ENCODE measurements at places on chromosomes 13 and 19.
A peak's percentile ranks its signal among the peaks of the same experiment; 100 is the strongest.

DNA sequence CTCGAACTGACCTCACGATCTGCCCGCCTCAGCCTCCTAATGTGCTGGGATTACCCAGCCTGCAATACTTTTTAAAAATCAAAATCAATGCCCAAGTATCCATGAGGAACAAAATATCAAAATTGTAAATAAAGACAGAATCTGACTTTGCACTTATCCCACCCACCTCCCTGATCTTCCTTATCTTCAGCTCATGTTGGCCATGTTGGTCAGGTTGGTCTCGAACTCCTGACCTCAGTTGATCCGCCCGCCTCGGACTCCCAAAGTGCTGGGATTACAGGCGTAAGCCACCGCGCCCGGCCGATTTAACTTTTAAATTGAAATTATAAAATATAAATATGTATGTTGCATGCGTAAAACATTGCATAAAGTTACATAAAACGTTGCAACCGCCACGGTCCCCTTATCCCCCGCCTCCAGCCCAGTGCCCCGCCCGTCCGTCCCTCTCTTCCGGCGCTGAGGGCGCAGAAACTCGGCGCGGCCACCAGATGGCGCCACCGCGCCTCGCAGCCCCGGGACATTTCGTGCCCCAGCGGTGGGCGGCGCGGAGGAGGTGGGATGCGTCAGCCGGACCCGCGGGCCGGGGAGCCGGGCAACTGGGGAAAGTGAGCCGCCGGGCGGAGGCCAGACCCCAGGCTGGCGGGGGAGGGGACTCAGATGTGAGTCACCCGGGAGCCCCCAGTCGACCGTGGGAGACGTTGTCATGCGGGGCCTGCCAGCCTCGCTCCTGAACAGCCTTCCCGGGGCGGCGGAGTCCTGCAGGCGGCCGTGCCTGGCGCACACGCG, 1.5 kb upstream of the GADD45B start:
- no peak for DNase-seq

DNA sequence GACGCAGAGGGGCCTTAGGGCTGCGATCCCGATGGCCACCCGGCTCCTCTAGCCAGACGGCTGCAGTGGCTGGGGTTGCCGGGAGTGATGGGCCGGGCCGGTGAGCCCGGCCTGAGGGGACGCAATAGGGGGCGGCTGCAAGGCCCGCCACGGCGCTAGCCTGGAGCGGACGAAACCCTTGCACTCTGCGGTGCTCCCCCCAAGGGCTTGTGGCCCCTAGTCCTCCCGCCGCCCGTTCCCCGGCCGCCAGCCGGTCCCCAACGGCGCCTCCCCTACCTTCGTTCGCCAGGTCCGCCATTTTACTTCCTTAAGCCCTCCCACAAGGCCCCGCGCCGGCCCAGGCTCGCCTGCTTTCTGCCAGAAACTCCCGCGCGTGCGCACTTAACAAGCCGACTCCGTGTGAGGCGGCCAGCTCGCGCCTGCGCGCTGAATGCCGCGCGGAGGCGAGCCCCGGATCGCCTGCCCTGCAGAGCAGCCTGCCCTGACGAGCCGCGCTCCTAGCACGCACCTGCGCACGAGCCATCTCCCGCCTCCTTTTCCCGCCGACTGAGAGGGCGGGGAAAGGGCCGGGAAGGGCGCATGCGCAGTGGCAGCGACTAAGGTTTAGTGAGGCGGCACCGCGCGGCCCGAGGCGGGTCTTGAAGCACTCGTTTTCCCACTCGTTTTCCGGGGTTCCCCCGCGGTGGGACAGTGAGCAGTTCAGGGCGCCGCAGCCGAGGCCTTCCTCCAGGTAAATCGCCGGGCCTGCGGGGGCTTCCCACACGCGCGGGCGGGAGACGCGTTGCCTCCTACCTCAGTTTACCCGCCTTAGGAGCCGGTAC, at the start of gene RANBP3:
RANBP3 (minus strand) TSS at position 356 of the 821 bp plus-strand sequence; CDS start at position 298, 58 bp downstream.
- DNase-seq, result peak; percentile 98

DNA sequence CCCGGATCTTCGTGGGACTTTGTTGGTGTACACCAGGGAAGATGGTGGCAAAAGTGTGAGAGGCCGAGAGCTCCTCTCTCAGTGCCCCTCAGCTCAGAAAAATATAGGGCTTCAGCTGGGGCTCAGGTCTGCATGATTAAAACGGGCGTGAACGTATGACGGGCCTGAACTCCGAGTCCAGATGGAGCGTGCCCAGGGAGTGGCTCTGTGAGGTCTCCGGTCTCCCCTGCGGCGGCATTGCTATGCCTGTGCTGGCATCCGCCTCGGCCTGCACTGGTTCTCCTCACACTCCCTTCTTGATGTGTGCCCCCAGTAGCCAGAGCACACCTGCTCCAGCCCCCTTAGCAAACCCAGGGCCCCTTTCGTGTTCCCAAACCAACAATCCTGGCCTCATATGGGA, 82.0 kb downstream of the TEX29 start:
- no peak for DNase-seq

DNA sequence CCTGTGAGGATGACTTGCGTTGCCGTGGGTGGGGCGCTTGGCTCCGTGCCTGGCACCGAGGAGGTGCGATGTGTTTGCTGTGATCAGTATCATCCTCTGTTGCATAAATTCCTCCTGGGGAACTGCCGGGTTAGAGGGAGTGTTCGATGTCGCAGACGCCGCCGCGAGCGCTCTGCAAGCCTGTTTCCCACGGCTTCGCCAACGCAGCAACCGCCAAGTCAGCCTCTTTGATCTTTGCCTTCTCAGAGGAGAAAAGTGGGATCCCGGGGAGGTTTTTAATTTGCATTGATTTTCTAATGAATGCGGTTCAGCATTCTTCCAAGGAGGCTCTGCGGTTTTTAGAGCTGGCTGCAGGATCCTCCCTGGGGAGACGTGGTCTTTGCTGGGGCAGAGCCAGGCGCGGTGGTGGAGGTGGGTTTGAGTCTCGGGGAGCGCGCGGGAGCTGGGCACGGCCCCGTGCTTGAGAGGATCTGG, 7.6 kb downstream of the GPR32 start:
- no peak for DNase-seq

GRCh38 chr19:778910-779653, 18.2 kb upstream of the PTBP1 start:
- no peak for DNase-seq

DNA sequence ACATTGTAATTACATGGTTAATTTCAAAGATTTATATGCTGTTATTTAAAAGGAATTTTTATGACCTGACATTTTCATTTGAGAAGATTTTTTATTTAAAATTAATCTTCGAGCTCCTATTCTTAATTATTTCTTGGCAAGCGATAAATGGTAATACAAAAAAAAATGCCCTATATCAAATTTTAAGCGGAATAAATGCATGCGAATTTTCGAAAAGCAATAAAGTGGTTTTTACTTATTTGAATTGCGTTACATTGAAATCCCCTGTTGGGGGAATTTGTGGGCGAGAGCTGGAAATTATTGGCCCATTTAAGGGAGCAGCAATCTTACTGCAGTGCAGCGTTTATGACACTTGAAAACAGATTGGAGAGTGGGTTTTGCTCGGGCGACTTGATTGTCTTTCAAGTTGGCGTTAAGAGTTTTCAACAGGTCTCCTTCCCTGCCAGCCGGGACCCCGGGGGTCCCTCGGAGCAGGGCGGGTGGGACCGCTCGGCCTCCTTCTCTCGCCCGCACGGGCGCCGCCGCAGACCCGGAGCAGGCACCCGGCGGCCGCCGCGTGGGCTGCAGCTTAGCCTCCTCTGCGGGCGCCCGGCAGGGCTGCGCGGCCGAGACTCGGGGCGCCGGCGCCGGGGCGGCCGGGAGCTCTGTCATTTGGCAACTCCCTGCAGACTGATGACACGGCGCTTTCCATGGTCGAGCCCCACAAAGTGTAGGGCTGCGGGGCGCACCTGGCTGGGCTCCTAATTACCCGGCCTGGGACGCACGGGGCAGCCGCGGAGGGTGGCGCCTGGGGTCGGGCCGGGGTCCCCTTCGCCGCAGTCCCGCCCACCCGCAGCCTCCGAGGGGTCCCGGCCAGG, 255.1 kb upstream of the SOX21 start:
- DNase-seq, result no peak

- DNase-seq, result no peak
These were observed 576 bp downstream of the DOT1L start for GRCh38 chr19:2164020-2164998.

GRCh38 chr13:82220641-82221040, 1661.6 kb downstream of the SLITRK1 start:
- DNase-seq, result no peak

DNA sequence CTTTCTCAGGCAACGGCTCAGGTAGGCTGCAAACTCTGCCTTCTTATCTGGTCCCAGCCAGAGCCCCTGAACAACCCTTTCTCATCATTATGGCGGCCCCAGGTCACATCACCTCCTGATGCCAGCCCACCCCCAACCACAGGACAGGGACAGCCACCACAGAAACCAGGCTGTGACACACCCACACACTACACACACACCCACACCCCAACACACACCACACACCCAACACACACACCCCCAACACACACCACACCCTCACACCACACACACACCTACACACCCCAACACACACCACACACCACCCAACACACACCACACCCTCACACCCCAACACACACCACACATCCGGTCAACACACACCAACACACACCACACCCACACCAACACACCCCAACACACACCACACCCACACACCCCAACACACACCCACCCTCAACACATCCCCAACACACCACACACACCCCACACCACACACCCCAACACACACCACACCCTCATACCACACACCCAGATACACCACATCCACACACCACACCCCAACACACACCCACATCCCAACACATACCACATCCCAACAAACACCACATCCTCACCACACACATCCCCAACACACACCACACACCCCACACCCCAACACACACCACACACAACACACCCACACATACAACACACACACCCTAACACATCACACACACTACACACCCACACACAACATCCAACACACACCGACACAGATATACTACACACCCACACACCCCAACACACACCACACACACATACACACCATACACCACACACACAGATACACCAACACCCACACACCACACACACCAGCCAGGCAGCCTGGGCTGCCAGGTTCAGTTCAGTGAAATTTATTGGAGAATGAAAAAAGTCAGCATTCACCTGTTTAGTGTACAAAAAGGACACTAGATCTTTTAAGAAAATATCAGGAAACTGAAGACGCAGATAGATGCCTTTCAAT, 4.2 kb upstream of the ISYNA1 start:
- no peak for DNase-seq
